AG04449 (cell line): ENCODE measurements at places on chromosomes 5 and 9.

- no peak for DNase-seq
Measured at GRCh38 chr9:132991351-132992300, 13.1 kb downstream of the GFI1B start.

DNA sequence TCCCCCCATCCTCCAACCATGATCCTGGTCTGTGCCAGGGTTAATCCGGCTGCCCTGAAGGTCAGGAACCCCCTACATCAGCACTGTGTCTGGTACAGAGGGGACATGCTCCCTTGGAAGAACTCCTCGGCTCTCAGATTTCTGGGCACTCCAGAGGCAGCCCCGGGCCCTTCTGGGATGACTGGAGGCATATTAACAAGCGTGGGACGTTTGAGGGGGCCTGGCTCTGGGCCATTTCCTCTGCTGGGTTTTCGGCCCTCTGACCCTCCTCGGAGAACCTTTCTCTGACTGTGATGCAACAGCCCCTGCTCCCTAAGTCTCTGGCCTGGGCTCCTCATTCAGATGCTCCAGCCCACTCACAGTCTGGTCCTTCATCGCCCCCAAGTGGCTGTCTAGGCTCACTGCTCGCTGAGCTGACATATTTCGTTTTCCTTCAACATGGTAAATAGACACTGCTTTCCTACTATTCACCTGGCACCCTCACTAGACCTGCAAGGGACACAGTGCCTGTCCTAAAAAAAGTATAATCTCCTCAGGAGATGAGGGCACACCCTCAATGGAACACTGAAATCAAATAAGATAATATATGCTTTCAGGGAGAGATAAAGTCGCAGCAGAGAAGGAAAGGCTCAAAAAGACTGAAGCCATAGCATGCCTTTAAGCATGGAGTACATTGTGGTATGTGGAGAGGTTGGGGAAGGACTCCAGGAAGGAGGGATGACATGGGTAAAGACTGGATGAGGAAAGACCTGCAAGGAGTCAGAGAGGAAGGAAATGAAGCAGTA, 404.7 kb upstream of the TRPC7 start:
- DNase-seq, result no peak

- DNase-seq, result no peak
Measured at GRCh38 chr5:137273511-137273910, 225.6 kb downstream of the SPOCK1 start.

DNA sequence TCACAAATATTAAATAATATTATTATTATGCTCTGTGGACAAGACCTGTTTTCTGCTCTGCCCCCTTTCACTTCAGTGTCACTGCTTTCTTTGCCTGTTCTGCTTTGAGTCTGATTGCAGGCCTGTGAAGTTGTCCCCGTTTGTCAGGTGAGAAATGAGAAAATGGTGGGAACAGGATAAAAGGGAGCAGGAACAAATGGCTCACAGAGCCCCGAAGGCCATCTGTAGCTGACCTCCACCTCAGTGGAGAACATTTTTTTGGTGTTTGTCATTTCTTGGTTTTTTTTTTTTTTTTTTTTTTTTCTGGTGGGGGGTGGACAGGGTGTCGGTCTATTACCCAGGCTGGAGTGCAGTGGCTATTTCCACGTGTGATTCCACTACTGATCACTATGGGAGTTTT, 13.2 kb upstream of the S100Z start:
- no peak for DNase-seq

DNA sequence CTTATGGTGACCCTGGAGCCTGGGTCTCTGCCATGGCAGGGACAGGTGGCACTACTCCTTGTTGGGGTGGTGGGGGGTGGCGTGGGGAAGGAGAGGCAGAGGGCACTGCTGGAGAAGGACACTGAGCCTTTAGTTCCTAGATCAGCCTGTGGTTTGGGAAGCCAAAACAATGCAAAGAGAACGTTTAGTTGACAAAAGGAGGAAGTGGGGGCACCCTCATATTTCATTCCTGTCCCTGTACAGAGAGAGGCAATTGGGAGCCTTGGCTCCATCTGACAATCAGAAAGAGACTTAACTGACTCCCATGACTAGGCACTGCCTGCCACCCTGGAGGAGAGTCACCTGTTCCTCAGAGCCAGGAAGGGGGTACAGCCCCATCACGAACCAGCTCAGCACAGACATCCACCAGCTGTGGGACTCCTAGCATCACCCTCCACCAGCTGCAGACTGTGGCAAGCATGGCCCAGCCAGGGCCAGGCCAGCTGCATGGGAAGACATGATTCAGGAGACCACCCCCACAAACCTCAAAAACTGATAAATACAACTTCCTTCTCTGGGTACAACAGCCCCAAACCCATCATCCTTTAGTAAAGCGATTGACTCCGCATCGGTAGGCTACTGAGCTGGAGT, 257.5 kb downstream of the HSPA4 start:
- DNase-seq, result no peak

DNA sequence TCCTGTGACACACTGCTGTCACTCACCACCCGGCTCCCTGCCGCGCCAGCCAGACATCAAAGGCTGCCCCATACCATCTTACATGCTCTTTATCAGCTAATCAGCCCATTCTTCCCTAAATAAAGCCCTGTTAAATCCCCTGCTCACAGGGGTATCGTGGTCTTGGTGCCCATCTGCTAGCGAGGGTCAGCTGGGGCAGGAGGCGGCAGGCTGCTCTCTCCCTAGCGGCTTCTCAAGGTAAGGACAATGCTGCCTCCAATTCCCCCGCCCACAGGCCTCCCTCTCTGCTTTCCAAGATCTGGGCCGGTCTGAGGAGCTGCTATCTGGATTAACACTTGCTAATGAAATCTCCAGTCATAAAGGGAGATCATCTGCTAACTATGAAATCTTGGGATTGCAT, 26.8 kb downstream of the BARHL1 start:
- no peak for DNase-seq

DNA sequence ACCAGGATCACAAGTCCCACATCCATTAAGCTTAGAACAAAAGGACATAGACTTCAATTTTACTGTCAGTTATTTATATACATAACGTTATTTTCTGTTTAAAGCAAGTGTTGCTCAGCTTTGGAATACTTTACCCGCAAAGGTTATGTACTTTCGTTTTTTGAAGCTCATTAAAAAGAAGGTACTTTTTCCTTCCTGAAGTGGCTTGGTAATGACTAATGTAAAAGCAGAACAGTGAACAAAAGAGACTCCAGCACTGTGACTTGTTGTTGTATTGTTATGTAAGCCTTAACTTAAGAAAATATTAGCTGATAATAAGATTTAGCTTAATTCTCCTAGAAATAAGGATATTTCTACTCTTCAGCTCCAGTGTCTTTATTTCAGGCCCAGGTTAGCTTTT, 97.3 kb upstream of the SLCO6A1 start:
- no peak for DNase-seq
